ENCODE measurements at places on chromosomes 3 and 15.

GRCh38 chr3:56711344-56711743, 28.3 kb upstream of the TASOR start:
- H3K27ac ChIP-seq = no peak overlapping the region
- no peak overlapping the region for H3K4me3 ChIP-seq
- DNase-seq = no peak

DNA sequence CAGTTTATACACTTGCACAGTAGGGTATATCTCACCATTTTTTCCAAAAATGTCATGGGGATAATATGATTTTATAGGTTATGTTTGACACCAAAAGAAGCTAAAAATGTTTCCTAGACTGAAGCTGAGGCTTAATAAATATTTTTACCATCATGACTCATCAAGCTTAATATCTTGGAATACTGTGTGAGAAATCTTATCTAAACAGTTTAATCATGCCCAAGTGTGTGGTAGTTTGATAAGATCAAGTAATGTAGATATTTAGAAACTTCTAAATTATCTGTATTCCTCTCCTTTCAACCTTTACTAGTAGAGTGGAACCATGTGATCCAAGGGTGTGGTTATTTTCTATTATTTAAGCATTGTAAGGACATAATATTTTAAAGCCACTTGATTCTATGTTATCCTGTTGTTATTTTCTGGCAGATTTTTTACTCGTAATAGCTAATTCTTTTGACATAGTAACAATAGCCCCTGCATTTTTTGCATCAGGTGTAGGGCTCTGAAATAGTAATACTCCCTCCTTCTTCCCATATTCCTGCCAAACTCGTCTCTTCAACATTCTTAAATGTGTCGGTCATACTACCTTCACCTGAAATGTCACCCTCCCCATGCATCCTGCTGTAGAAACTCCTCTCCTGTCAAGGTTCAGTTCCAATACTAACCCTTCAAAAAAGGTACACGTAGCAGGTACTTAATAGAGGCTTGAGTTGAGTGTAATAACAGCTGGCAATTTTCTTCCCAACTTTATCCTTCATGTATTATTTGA, 729.6 kb downstream of the NLGN1 start:
- H3K36me3 ChIP-seq = no peaks in the 10 kb centered on the region
- no peak overlapping the region for H3K27ac ChIP-seq
- no peaks in the 10 kb centered on the region for H3K27me3 ChIP-seq
- DNase-seq = no peak

- no peak overlapping the region for H3K27ac ChIP-seq
- H3K4me3 ChIP-seq = no peak overlapping the region
- H3K4me1 ChIP-seq = no peaks in the 10 kb centered on the region
- H3K36me3 ChIP-seq = no peaks in the 10 kb centered on the region
- H3K27me3 ChIP-seq = no peaks in the 10 kb centered on the region
Observed at GRCh38 chr3:54040476-54040875, 81.9 kb upstream of the CACNA2D3 start.

DNA sequence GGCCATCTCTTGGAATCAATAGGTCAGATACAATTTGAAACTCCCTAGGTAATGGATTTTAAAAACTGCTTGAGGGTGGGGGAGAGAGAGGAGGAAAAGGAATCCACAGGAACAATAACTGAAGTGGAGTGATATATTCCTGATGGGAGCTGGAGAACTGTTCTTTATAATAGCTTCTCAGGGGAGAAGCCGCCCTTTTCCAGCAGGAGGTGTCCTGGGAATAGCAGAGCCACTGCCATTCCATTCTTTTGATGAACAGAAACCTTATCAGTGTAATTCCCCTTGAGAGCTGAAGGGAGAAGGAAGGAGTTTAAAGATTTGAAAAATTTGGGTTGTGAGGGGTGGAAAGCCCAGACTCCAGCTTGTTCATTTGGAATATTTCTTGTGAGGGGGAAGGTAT, 504.9 kb upstream of the DPH6 start:
- DNase-seq = peak; percentile 39
- H3K36me3 ChIP-seq = no peaks in the 10 kb centered on the region
- H3K27me3 ChIP-seq = no peaks in the 10 kb centered on the region

GRCh38 chr3:45967724-45968123, 24.5 kb downstream of the CXCR6 start:
- H3K27ac ChIP-seq = no peak overlapping the region
- no peaks in the 10 kb centered on the region for H3K27me3 ChIP-seq
- peaks cover 65% of the 10 kb centered on the region for H3K36me3 ChIP-seq
- no peak for DNase-seq

- H3K27me3 ChIP-seq = peaks cover 35% of the 10 kb centered on the region
- H3K36me3 ChIP-seq = no peaks in the 10 kb centered on the region
- DNase-seq = no peak
- no peak overlapping the region for H3K4me3 ChIP-seq
- H3K4me1 ChIP-seq = no peaks in the 10 kb centered on the region
- no peak overlapping the region for H3K27ac ChIP-seq
Observed at GRCh38 chr15:83657549-83657948, 3.6 kb downstream of the ADAMTSL3 start.

Data from cardiac muscle cell (in vitro differentiated cells and primary cell).